Activated naive CD8-positive, alpha-beta T cell treated with anti-CD3 and anti-CD28 coated beads, Interleukin-2, amount 10 ng/mL, durations not matched to agents 7 days and 5 days (primary cell): ENCODE measurements at places on chromosomes 5 and 9. TPM values are rescaled to one million over a fixed set of nuclear protein-coding genes. Genes with fewer than 3 reads are reported as not detected.

Gene KCNT1
- total RNA-seq: not detected

Gene IGIP
- 7.3 TPM for total RNA-seq

Gene DDX4
- total RNA-seq: 1.2 TPM

Gene PCDHAC2
- total RNA-seq: not detected

Gene IL31RA
- total RNA-seq: not detected

DNA sequence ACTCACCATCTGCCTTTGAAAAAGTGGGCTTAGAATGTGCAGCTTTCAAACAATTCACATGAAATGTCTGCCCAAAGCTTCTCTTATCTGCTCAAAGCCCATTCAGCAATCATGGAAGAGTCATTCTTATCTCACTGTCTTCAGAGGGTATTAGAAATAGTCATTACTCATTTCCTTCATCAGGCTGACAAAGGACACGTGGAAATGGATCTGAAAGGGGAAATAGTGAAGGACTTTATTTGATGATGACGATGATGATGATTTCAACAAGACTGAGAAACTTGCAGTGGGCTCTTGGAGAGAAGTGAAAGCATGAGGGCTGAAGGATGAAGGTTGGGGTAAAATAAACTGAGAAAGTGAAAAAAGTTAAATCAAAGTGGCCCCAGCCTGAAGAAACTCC is 194.3 kb downstream of the SMARCA2 start:
- H3K27ac ChIP-seq: no peak overlapping the region
- H3K27me3 ChIP-seq: peaks cover 8% of the 10 kb centered on the region
- H3K36me3 ChIP-seq: no peaks in the 10 kb centered on the region
- DNase-seq: no peak
- no peak overlapping the region for H3K4me3 ChIP-seq

- H3K4me3 ChIP-seq: no peak overlapping the region
- H3K36me3 ChIP-seq: no peaks in the 10 kb centered on the region
- no peaks in the 10 kb centered on the region for H3K4me1 ChIP-seq
- H3K27ac ChIP-seq: no peak overlapping the region
- H3K27me3 ChIP-seq: no peaks in the 10 kb centered on the region
These were observed 342.4 kb downstream of the KIAA0825 start for GRCh38 chr5:94276048-94276447.

DNA sequence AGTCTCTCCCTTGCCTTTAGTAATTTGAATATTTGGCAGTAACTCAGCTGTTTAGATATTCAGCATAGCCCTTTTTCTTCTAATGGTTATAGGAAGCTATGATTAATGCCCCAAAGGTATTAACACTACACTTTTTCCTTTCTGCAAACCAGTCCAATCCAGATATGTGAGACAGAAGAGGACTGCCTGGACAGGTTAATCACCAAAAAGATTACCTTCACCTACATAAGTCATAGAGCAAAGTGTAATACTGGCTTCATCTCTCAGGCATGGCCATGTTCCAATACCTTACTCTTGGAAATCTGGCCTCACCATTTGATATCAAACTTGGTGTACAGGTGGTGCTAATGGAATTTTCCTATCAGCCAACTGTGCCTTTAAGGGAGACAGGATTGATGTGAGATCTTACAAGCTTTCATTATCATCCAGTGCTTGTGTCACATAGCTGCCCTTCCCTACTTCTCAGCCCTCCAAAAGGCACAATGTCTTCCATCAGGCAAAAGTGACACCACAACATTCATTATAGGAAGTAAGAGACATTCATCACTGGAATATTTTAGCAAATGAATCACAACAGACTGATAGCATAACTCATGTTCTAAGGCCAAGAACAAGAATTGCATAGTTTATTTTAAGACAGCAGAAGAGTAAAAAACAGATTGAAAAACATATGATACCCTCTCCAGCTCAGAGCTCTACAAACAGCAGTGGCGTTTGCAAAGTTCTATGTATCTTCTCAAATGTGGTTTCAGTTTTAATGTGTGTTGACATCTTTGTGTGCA is 91.2 kb upstream of the PAM start:
- no peaks in the 10 kb centered on the region for H3K4me1 ChIP-seq
- no peak for DNase-seq
- H3K27ac ChIP-seq: no peak overlapping the region
- peaks cover 2% of the 10 kb centered on the region for H3K27me3 ChIP-seq

GRCh38 chr9:98211260-98211659 is 18.8 kb upstream of the CORO2A start:
- peaks cover 2% of the 10 kb centered on the region for H3K4me1 ChIP-seq
- H3K27me3 ChIP-seq: no peaks in the 10 kb centered on the region
- no peak overlapping the region for H3K4me3 ChIP-seq

- H3K27me3 ChIP-seq: peaks cover 4% of the 10 kb centered on the region
- no peaks in the 10 kb centered on the region for H3K36me3 ChIP-seq
- H3K4me3 ChIP-seq: no peak overlapping the region
- no peak overlapping the region for H3K27ac ChIP-seq
- no peaks in the 10 kb centered on the region for H3K4me1 ChIP-seq
- DNase-seq: no peak
These were observed 509.3 kb downstream of the CTNND2 start for GRCh38 chr5:11394933-11395332.

DNA sequence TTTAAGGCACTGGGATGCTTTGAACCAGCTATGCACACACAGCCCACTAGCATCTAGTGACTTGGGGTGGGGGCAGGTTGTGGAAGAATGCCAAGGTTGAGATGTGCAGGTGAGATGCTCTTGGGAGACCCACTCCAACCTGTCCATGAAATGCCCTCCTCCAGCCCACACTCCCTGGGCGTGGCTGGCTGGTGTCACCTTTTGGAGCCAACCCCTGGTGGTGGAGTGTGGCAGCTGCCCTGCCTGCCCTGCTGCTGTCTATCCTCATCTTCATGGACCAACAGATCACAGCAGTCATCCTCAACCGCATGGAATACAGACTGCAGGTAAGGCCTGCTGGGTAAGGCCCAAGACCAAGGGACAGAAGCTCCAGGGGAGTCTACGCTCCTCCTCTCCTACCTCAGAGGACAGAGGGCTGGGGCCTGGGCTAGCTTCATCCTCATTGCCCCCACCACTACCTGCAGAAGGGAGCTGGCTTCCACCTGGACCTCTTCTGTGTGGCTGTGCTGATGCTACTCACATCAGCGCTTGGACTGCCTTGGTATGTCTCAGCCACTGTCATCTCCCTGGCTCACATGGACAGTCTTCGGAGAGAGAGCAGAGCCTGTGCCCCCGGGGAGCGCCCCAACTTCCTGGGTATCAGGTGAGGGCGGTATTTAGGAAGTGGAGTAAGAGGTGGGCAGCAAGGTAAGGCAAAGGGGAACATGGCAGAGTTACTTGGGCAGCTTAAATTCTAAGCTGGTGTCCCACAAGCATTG is 7.4 kb downstream of the SLC4A9 start:
- H3K4me3 ChIP-seq: no peak overlapping the region
- peaks cover 2% of the 10 kb centered on the region for H3K27me3 ChIP-seq
- DNase-seq: no peak

DNA sequence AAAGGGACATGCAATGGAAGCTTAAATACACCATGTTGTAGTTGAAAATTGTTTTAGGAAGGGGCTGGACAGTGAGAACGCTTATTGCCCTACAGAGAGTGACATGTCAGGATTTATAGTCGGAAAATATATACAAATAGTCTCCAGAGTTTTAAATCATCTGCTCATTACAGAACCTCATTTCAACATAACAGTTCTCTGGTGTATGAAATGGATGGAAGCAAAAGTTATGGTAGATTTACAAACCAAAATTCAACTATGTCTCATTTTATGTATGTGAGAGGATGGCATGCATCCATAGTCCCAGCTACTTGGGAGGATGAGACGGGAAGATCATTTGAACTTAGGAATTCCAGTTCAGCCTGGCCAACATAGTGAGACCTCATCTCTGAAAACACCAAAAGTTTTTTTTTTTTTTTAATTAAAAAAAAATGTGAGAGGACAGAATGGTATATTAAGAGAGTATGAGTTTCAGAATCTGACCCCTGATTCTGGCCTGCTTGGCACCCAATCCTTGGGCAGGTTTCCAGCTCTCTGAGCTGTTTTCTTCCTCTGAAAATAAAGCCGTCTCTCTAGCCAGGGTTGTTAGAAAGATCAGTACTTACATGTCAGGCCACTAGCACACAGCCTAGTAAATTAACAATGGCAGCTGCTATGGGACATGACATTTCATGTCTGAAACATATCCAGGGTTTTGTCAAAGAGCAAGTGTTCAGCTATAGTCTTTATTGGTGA is 40.1 kb downstream of the IQGAP2 start:
- peaks cover 2% of the 10 kb centered on the region for H3K4me1 ChIP-seq
- H3K27ac ChIP-seq: no peak overlapping the region
- no peaks in the 10 kb centered on the region for H3K27me3 ChIP-seq
- DNase-seq: no peak
- no peak overlapping the region for H3K4me3 ChIP-seq

- no peaks in the 10 kb centered on the region for H3K27me3 ChIP-seq
- no peak overlapping the region for H3K27ac ChIP-seq
- no peak overlapping the region for H3K4me3 ChIP-seq
- peaks cover 16% of the 10 kb centered on the region for H3K36me3 ChIP-seq
These were observed 2.3 kb downstream of the SNAPC4 start for GRCh38 chr9:136397643-136398042.

DNA sequence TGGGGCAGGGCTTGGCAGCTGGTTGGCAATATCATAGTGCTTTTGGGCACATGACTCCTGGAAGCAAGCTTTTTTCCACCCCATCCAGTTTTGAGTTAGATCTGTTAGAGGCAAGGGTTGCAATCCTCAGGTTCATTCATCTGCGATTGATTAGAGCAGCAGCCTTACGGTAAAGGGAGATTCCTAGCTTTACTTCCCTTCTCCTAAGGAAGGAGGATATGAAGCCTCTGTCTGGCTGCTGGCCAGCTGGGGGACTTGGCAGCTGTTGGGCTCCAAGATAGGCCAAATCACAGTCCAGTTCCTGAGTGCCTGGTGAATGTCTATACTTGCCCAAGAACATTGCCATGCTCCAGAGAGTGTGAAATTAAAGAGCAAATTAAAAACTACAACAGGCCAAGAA is 113.4 kb upstream of the CCNH start:
- no peaks in the 10 kb centered on the region for H3K36me3 ChIP-seq
- H3K4me3 ChIP-seq: no peak overlapping the region
- H3K27me3 ChIP-seq: peaks cover 2% of the 10 kb centered on the region
- DNase-seq: no peak

- no peak overlapping the region for H3K27ac ChIP-seq
- no peak overlapping the region for H3K4me3 ChIP-seq
- H3K36me3 ChIP-seq: peaks cover 9% of the 10 kb centered on the region
- no peaks in the 10 kb centered on the region for H3K27me3 ChIP-seq
These were observed 126.1 kb upstream of the VCAN start for GRCh38 chr5:83345423-83345822.

DNA sequence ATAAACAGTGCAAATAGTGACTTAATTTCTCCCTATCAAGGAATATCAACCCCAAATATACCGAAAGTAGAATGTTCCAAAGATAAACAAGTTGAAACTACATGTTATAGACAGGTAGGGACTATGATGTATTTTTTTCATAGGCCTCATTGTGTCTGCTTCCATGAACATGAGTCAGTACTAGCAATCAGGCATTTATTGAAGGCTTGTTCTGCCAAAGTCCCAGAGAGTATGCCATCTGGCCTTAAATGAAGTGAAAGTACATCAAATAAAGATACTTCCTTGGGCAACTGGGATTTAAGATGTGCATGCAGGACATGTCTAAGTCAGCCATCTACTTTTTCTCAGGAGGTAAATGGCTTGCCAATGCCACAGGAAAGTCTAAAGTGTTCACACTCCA is 6.5 kb downstream of the GHR start:
- H3K27me3 ChIP-seq: peaks cover 21% of the 10 kb centered on the region
- no peak overlapping the region for H3K27ac ChIP-seq
- H3K36me3 ChIP-seq: no peaks in the 10 kb centered on the region
- no peak overlapping the region for H3K4me3 ChIP-seq
- H3K4me1 ChIP-seq: no peaks in the 10 kb centered on the region
- no peak for DNase-seq

DNA sequence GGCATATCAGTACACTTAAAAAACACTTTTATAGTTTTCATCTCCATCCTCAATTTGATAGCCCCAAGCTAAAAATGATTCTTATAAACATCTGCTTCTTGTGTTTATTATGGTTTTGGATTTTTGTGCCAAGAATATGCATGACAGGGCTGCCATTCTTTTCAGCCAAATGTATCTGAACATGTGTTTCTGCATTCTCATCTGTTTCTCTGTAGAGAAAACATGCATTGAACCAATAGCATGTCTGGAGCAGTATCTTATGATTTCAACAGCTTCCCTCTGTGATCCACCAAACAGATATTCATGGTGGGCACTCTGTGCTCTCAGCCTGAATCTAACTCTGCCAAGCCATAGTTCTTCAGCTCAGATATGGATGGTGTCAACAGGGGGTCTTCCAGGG is 99.3 kb upstream of the ERCC6L2 start:
- DNase-seq: no peak
- H3K4me3 ChIP-seq: no peak overlapping the region
- peaks cover 8% of the 10 kb centered on the region for H3K4me1 ChIP-seq

- peaks cover 8% of the 10 kb centered on the region for H3K27me3 ChIP-seq
- no peaks in the 10 kb centered on the region for H3K4me1 ChIP-seq
- no peak overlapping the region for H3K27ac ChIP-seq
- DNase-seq: no peak
- H3K36me3 ChIP-seq: no peaks in the 10 kb centered on the region
These were observed 148.0 kb downstream of the GHR start for GRCh38 chr5:42570966-42571960.

DNA sequence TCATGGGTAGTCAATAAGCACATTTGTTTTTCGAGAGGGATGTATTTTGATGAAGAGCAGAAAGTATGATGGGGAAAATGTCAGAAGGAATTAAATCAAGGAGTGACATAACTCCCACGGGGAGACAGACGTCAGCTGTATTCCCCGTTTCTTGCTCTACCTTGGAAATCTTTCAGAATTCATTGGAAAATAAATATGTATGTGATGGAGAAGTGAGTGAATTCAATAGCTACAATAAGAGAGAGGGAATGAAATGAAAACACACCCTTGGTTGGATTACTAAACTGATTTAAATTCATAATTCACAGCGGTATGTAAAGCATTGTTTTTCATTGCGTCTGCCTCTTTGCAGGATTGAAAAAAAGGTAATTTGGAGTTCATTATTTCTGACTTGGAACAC is 209.7 kb upstream of the KLF4 start:
- H3K27me3 ChIP-seq: no peaks in the 10 kb centered on the region
- no peak for DNase-seq
- H3K4me3 ChIP-seq: no peak overlapping the region
- H3K4me1 ChIP-seq: peaks cover 1% of the 10 kb centered on the region
- no peak overlapping the region for H3K27ac ChIP-seq
- no peaks in the 10 kb centered on the region for H3K36me3 ChIP-seq

DNA sequence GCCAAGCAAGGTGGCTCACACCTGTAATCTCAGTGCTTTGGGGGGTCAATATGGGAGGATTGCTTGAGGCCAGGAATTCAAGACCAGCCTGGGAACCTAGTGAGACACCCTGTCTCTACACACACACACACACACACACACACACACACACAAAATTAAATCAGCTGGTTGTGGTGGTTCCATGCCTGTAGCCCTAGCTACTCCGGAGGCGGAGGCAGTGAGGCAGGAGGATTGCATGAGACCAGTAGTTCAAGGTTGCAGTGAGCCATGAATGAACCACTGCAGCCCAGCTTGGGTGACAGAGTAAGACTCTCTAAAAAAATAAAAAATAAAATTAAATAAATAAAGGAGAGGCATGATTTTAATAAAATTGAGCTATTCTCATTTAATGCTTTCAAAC is 13.1 kb downstream of the CEMIP2 start:
- no peak for DNase-seq
- H3K27ac ChIP-seq: no peak overlapping the region
- H3K36me3 ChIP-seq: peaks cover 14% of the 10 kb centered on the region
- H3K27me3 ChIP-seq: no peaks in the 10 kb centered on the region
